Activated CD8-positive, alpha-beta T cell treated with anti-CD3 and anti-CD28 coated beads for 36 hours (primary cell): ENCODE measurements at places on chromosomes 7 and 10. TPM values are rescaled to one million over a fixed set of nuclear protein-coding genes. Genes with fewer than 3 reads are reported as not detected.

- H3K27ac ChIP-seq = no peak overlapping the region
- H3K36me3 ChIP-seq = no peaks in the 10 kb centered on the region
- peaks cover 12% of the 10 kb centered on the region for H3K27me3 ChIP-seq
- DNase-seq = no peak
- no peak overlapping the region for H3K4me3 ChIP-seq
- no peaks in the 10 kb centered on the region for H3K4me1 ChIP-seq
Measured at GRCh38 chr10:128530301-128530700, 404.1 kb upstream of the MKI67 start.

DNA sequence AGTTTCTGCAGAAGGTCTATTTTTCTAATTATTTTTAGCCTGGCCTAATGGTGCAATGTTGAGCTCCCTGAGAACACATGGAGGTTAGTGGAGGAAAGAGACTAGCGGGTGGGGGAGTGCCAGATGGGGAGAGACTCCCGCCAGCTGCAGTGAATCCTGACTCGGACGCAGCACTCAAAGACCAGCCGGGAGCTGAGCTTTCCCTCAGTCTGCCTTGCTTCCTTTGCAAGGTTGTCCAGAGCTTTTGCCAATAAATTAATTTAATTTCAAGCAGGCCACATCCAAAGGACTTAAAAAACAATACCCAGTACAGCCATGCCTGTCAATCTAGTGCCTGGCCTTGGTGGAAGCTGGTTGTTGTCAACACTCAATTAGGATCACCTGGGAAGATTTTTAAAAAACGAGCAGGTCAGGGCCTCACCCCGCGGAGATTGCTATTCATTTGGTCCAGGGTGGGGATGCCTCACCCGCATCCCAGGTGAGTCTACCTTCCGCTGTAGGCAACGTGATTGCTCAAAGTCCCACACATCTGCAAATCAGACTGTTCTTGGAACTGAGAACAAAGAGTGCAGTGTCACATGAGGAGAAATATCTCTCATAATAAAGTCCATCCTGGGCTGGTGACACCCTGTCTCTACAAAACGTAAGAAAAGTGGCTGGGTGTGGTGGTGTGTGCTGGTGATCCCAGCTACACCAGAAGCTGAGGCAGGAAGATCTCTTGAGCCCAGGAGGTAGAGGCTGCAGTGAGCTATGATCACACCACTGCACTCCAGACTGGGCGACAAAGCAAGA is 4.0 kb downstream of the CLRN3 start:
- no peak overlapping the region for H3K27ac ChIP-seq
- H3K27me3 ChIP-seq = peaks cover 3% of the 10 kb centered on the region
- DNase-seq = no peak
- no peaks in the 10 kb centered on the region for H3K4me1 ChIP-seq
- no peak overlapping the region for H3K4me3 ChIP-seq

- no peak overlapping the region for H3K27ac ChIP-seq
- peaks cover 2% of the 10 kb centered on the region for H3K27me3 ChIP-seq
- H3K4me1 ChIP-seq = no peaks in the 10 kb centered on the region
Measured at GRCh38 chr10:753530-753929, 64.1 kb upstream of the DIP2C start.

DNA sequence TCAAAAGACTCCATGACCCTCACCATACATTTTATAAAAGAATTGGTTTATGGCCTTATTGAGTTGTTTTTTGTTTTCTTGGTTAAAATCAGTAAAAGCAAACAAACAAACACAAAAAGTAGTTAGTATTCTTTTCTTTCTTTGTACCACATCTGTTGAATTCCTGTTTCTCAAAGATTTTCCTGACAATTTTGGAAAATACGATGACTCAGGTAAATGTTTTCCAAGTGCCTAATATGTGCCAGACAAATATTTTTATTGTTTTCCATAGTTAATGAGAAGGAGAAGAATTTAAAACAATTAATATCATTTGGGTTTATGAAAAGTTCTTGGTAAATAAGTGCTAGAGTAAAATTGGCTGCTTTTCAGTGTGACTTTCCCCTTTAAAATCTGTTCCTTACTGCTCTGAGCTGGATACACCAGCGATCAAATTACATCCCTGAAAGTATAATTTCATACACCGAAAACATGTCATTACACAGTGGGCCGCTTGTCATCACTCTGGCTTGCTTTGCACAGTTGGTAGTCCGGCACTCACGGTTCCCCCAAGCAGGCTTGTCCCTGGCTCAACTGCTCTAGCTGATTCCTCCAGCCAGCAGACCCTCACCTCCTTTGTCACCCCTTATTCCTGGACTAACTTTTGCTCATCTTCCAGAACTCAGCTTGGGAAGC is 80.5 kb downstream of the TBXAS1 start:
- H3K36me3 ChIP-seq = no peaks in the 10 kb centered on the region
- H3K27me3 ChIP-seq = peaks cover 5% of the 10 kb centered on the region
- H3K4me1 ChIP-seq = peaks cover 3% of the 10 kb centered on the region
- DNase-seq = no peak
- H3K27ac ChIP-seq = no peak overlapping the region

GRCh38 chr10:113272511-113272910 is 280.3 kb upstream of the HABP2 start:
- H3K27me3 ChIP-seq = no peaks in the 10 kb centered on the region
- H3K4me3 ChIP-seq = no peak overlapping the region
- no peaks in the 10 kb centered on the region for H3K4me1 ChIP-seq
- H3K36me3 ChIP-seq = no peaks in the 10 kb centered on the region

DNA sequence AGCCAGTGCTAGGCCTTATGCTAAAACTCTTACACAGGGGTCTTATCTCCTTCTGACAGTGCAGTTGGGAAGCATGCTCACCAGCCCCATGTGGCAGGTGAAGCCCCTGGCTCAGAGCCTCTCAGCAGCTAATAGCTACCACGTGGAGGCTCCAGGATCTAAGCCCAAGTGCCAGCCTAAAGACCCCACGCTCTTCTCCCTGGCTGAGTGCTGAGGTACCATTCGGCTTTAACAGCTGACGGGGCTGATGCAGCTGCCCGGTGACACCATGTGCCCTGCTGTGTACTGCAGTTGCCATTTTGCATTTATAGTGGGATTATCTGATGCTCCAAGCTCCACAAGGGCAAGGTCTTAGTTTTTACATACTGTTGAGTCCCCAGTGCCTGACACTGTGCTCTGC is 515.7 kb upstream of the GALNT17 start:
- no peaks in the 10 kb centered on the region for H3K4me1 ChIP-seq
- H3K27ac ChIP-seq = no peak overlapping the region
- no peaks in the 10 kb centered on the region for H3K36me3 ChIP-seq
- no peak for DNase-seq
- peaks cover under 1% of the 10 kb centered on the region for H3K27me3 ChIP-seq

DNA sequence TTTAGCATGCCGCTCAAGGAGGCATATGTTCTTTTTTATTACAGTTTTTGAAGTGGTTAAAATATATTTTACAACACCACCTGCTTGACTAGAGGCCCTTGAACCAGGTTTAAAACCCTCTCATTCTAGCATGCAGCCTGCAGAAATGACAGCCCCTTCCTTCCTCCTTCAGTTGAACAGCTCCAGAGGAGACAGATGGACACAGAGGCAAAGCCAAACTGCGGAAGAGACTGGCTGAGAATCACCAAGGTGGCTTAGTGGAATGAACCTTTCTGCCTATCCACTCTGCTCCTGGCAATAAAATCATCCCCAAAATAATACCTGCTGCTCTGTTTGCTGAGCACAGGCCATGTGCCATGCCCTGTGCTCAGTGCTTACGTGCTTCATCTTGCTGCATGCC is 23.9 kb upstream of the PLPP4 start:
- no peaks in the 10 kb centered on the region for H3K36me3 ChIP-seq
- H3K4me1 ChIP-seq = peaks cover 7% of the 10 kb centered on the region
- H3K27ac ChIP-seq = no peak overlapping the region
- H3K27me3 ChIP-seq = peaks cover 20% of the 10 kb centered on the region
- no peak for DNase-seq

GRCh38 chr10:2925631-2926030 is 141.7 kb upstream of the PFKP start:
- no peak overlapping the region for H3K4me3 ChIP-seq
- peaks cover 23% of the 10 kb centered on the region for H3K27me3 ChIP-seq
- DNase-seq = no peak

- peaks cover 16% of the 10 kb centered on the region for H3K36me3 ChIP-seq
- H3K27me3 ChIP-seq = no peaks in the 10 kb centered on the region
- H3K4me1 ChIP-seq = no peaks in the 10 kb centered on the region
- DNase-seq = no peak
- no peak overlapping the region for H3K4me3 ChIP-seq
- H3K27ac ChIP-seq = no peak overlapping the region
Measured at GRCh38 chr10:114990991-114991390, 53.0 kb downstream of the TRUB1 start.

GRCh38 chr10:129716211-129716681 is 247.8 kb downstream of the EBF3 start:
- H3K27ac ChIP-seq = no peak overlapping the region
- H3K4me1 ChIP-seq = no peaks in the 10 kb centered on the region
- no peak for DNase-seq

- H3K4me3 ChIP-seq = no peak overlapping the region
- peaks cover 6% of the 10 kb centered on the region for H3K27me3 ChIP-seq
- peak; percentile 34 for DNase-seq
- H3K4me1 ChIP-seq = peaks cover 3% of the 10 kb centered on the region
- no peaks in the 10 kb centered on the region for H3K36me3 ChIP-seq
Measured at GRCh38 chr7:27697861-27698430, 35.3 kb upstream of the HIBADH start.

GRCh38 chr10:121501796-121502195 is 96.4 kb downstream of the FGFR2 start:
- H3K27ac ChIP-seq = no peak overlapping the region
- no peaks in the 10 kb centered on the region for H3K36me3 ChIP-seq
- H3K27me3 ChIP-seq = no peaks in the 10 kb centered on the region
- DNase-seq = no peak
- H3K4me1 ChIP-seq = no peaks in the 10 kb centered on the region

- no peak for DNase-seq
- peaks cover 53% of the 10 kb centered on the region for H3K36me3 ChIP-seq
- H3K4me1 ChIP-seq = no peaks in the 10 kb centered on the region
- no peaks in the 10 kb centered on the region for H3K27me3 ChIP-seq
- no peak overlapping the region for H3K4me3 ChIP-seq
Measured at GRCh38 chr7:66138994-66139752, 24.5 kb downstream of the CRCP start.

DNA sequence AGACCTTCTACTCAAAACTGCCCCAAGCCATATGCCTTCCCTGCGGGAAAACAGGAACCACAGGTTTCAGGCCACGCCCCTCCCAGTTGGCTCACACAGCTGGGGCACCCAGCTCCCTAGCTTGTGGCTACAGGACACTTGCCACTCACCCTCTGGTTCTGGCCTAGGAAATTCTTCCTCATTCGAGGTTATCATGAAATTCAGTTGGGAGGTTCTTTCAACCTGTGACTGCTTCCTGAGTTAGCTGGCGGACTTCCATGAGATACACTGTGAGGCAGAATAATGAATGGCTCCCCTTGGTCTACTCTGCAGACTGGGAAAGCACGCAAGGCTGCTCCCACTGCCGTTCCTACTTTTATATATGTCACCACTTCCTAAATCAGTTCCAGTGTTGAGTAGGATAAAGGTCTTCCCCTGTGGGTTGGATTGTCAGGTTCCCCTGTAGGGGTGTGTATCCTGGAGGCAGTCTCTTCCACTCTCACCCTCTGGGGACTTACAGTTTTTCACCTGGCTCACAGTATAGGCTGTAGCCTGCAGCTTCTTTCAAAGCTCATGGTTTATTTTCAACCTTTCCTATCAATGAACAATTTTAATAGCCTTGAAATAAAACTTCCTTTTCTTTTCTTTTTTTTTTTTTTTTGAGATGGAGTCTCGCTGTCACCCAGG is 37.0 kb downstream of the GPR22 start:
- H3K4me1 ChIP-seq = peaks cover 11% of the 10 kb centered on the region
- no peak overlapping the region for H3K27ac ChIP-seq
- H3K36me3 ChIP-seq = peaks cover 14% of the 10 kb centered on the region
- no peak overlapping the region for H3K4me3 ChIP-seq
- no peak for DNase-seq
- H3K27me3 ChIP-seq = no peaks in the 10 kb centered on the region

DNA sequence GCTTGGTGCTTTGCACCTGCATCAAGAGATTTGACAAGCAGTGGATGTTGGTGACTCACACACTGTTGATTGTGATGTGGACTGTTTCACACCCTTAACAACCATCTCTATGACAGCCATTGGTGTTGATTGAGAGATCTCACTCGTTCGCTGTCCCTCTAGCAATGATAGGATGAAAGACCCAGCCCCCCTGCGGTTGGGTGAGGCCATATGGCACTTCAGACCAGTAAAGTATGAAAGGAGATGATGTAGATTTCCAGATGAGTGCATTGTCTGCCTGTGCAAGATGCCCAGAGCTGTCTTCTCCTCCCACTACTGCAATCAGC is 138.7 kb upstream of the PRR15 start:
- no peaks in the 10 kb centered on the region for H3K4me1 ChIP-seq
- no peak for DNase-seq
- H3K27me3 ChIP-seq = no peaks in the 10 kb centered on the region
- H3K4me3 ChIP-seq = no peak overlapping the region
- no peaks in the 10 kb centered on the region for H3K36me3 ChIP-seq

DNA sequence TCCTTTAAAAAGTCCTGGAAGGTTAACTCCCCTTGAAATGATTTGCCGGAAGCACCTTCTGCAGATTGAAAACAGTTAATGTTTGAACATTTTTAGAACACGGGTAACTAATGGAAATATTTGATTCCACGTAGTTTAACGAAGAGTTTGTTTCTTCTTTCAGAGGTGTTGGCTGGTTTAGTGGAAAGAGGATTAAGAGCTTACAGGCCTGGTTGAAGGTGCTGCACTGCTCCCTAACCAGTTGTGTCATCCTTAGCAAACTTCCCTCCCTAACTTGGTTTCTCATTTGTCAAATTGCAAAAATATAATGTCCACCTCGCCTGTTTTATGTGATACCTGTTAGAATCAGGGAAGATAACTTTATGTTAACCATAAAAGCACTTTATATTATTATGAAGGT is 243.0 kb upstream of the FZD8 start:
- H3K27ac ChIP-seq = no peak overlapping the region
- H3K4me1 ChIP-seq = no peaks in the 10 kb centered on the region
- no peak overlapping the region for H3K4me3 ChIP-seq
- no peaks in the 10 kb centered on the region for H3K27me3 ChIP-seq
- DNase-seq = no peak

- H3K36me3 ChIP-seq = peaks cover 57% of the 10 kb centered on the region
- no peaks in the 10 kb centered on the region for H3K27me3 ChIP-seq
- H3K4me3 ChIP-seq = peak overlapping the region; percentile 68
- H3K27ac ChIP-seq = peak overlapping the region; percentile 92
- no peak for DNase-seq
- peaks cover 86% of the 10 kb centered on the region for H3K4me1 ChIP-seq
Measured at GRCh38 chr10:71757399-71757922, 15.9 kb downstream of the VSIR start.

Gene SHTN1
- total RNA-seq = not detected

Gene POLL
- total RNA-seq = 33.8 TPM

Gene SPDYE8
- total RNA-seq = not detected

Gene NPFFR1
- not detected for total RNA-seq

Gene MNX1
- not detected for total RNA-seq

Gene PPP1R17
- not detected for total RNA-seq

Gene TPST1
- total RNA-seq = 2.4 TPM

Gene CALML3
- not detected for total RNA-seq

Gene TWIST1
- total RNA-seq = 0.20 TPM

Gene MRC1
- total RNA-seq = not detected

Gene ASZ1
- not detected for total RNA-seq

Gene AQP1
- total RNA-seq = 0.22 TPM

Gene LIPN
- total RNA-seq = not detected
